NB4 (cell line): ENCODE measurements at places on chromosomes 4 and X.

DNA sequence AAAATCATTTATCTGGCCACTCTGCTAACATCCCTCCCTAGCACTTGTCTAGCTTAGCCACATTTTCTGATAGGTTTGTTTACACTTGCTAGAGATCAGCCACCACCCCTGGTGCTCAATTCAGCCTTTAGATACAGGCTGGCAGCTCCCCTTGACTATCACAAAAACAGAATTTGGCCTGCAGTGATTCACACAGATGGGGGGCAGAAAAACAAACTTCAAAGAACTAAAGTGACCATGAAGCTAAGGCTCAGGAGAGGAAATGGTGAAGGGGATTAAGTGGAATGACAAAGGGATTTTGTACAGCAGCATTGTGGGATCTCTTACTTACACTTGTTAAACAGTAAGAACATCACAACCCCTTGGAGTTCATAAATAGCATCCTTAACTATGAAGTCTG lies 1718.0 kb upstream of the PCDH7 start:
- DNase-seq: no peak

DNA sequence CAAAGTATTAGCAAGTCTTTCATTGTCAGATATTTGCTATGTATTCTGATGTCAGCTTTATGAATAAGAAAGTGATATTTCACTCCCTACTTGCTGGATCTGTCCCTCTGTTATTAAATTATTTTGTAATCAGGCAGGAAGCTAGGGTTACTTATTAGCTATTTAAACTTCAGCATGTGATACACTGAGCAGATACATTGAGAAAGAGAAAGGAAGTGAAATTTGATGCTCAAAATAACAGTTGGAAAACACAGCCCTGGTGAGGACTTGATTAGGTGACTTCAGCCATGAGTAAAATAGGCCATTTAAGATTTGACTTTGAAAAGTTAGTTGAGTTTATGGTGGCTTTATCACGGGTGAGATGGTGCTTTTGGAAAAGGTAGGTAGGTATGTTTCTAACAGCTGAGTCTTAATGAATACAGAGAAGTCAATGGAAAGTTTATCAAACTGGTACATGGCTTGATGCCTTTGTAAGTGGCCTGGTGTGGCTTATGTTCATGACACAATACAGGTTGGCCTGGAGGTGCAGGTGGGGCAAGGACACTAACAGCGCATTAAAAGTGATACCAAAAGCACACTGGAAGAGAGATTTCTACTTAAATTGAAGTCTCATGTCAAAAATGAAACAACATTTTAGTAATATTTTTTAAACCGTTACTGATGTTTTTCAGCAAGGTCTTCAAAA lies 321.2 kb upstream of the SPOCK3 start:
- DNase-seq: no peak

DNA sequence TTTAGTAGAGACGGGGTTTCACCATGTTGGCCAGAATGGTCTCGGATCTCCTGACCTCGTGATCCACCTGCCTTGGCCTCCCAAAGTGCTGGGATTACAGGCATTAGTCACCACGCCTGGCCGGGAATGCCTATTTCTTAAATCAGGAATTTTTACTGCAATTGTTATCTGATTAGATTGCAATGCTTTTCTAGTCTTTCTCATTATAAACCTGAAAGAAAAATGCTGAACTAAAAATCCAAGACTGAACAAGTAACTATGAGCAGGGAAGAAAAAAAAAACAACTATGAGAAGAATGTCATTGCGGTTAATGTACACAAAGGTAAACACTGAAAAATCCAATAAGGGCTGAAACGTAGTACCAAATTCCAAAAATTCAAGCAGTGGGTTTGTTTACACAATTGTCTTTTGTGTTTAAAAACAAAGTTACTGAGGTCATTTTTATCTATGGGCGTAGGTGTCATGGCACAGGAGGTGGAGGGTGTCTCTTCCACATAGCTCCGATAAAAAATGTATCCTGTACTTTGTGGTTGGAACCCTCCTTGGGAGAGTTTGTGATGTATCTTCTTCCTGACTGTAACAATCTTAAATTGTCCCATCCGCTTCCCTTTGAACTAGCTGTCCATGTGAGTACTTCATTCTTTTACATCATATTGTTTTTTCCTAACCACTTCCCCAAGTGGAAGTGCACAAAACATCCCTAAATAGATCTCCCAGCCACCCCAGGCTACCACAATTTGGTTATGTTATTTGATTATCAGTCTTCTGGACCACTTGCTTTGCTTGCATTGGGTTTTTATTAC lies 11.1 kb upstream of the TMEM156 start:
- peak; percentile 39 for DNase-seq

- DNase-seq: peak; percentile 2
These were observed 216.6 kb downstream of the PDGFC start for GRCh38 chr4:156754832-156755570.

GRCh38 chrX:80812176-80812575 lies 2.5 kb upstream of the BRWD3 start:
- peak; percentile 83 for DNase-seq

- DNase-seq: no peak
These were observed 50.3 kb downstream of the DKK2 start for GRCh38 chr4:106985830-106986229.

DNA sequence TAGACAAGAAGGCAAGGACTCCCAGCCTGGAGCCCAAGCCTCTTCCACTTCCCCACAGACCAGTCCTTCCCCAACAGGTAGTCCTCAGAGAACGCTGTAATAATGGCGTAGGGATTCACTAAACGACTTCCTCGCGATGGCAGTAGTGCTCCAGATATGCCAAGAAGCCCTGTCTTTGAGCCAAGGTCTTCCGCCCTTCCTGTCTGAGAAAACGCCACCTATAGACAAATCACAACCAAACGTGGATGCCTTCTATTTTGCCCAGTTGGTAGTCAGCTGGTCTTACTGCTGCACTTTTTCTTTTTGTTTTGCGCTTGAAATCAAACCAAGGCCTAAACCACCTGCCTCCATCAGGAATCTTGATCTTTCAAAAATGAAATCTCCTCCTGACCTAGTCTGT lies 203.3 kb downstream of the OR13H1 start:
- no peak for DNase-seq
